Left renal cortex interstitium (tissue), 4 donors: ENCODE measurements at places on chromosomes 5 and 9. TPM values are rescaled to one million over a fixed set of nuclear protein-coding genes. Genes with fewer than 3 reads are reported as not detected.

RASGRF2 gene
- 1.6 TPM for polyA plus RNA-seq

HSD17B3 gene
- 0.45 TPM for polyA plus RNA-seq

SIL1 gene
- polyA plus RNA-seq, result 43.7 TPM

PCDHB7 gene
- 4.5 TPM for polyA plus RNA-seq

NRG2 gene
- polyA plus RNA-seq, result 1.6 TPM

SLCO6A1 gene
- polyA plus RNA-seq, result 0.16 TPM

OR1L8 gene
- polyA plus RNA-seq, result 0.17 TPM

LEAP2 gene
- 2.3 TPM for polyA plus RNA-seq

CNTNAP3B gene
- 16.3 TPM for polyA plus RNA-seq

NR2F1-AS1 gene
- 52.7 TPM for polyA plus RNA-seq

DNA sequence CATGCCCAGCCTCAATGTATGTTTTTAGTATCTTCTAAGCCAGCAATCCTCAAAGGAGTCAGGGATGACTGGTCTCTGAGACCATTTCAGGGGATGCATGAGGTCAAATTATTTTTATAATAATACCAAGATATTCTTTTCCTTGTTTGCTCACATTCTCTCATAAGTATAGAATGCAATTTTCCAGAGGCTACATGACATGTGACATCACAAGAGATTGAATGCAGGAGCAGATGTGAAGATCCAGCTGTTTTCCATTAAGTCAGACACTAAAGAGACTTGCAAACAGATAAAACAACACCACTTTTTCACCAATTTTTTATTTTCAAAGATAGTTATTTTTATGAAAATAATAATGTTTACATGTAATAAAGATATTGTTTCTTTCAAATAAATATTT is 22.0 kb upstream of the FREM1 start:
- no peak for DNase-seq

DNA sequence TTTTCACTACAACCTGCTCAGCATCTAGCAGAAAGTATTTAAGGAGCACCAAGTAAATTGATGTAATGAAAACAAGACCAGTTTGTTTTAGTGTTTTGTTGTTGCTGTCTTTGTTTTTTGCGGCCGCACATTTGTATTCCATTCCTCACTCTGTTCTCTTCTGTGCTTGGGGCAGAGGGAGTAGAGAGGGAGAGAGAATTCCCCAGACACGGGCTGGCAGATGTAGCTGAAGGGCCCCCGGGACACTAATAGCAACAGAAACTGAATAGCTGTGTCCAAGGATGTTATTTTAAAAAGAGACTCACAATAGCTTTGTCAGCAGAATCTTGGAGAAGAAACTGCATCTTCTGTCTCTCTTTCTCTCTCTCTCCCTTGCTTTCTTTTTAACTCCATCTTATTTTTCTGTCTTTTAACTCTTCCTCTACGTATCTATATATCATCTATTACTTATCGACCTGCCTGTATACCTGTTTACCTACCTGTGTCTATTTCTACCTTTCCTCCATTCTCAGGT is 145.3 kb downstream of the PAPPA start:
- no peak for DNase-seq

GRCh38 chr5:5930561-5930960 is 447.8 kb downstream of the MED10 start:
- no peak for DNase-seq

- no peak for DNase-seq
These were observed 172.2 kb downstream of the APBA1 start for GRCh38 chr9:69499959-69500358.

GRCh38 chr5:172403189-172403796 is 51.0 kb downstream of the SH3PXD2B start:
- DNase-seq, result peak; percentile 75

DNA sequence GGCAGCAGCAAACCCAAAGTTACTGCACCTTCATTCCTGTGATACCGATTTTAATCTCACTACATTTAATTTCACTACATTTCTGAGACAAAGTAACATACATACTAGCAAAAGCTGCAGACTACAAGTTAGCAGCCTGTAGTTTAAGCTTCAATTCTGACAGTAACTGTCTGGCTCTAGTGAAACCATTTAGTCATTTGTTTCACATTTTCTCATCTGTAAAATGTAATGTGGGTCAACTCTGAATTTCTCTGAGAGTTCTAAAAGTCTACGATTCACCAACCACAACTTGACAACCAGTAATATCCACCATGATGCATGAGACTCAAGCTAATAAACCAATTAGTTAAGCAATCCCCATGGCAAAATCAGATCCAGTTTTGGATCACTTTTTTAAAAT is 408.9 kb downstream of the PDE4D start:
- DNase-seq, result no peak

DNA sequence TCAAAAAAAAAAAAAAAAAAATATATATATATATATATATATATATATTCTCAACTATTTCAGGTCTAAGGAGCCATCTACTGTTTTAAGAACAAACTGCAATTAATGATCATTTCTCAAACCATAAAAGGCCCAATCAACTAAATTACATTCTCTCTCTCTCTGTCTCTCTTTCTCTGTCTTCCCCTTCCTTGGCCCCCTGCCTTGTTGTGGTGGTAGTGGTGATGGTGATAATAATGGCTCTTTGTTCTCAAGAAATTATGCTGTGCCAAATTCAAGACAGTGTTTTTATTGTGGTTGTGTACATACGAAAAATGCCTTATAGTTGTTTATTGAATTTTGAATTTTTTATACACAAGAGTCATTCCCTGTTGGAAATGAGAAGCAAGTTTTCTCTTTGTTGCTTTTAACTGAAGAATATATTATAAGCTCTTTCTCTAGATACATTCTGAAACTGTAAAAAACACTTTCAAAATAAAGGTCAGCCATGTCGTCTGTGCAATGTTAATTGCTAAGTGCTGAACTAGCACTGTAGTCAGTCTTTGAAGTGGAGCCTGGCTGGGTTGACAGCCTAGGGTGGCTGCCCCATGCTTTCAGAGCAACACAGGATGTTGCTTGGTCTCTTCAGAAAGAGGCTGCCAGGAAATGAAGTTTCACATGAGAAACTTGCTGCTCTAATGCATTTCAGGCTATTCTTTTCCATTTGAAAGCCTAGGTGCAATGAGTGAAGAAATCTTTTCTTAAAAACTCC is 96.0 kb downstream of the HINT1 start:
- no peak for DNase-seq

DNA sequence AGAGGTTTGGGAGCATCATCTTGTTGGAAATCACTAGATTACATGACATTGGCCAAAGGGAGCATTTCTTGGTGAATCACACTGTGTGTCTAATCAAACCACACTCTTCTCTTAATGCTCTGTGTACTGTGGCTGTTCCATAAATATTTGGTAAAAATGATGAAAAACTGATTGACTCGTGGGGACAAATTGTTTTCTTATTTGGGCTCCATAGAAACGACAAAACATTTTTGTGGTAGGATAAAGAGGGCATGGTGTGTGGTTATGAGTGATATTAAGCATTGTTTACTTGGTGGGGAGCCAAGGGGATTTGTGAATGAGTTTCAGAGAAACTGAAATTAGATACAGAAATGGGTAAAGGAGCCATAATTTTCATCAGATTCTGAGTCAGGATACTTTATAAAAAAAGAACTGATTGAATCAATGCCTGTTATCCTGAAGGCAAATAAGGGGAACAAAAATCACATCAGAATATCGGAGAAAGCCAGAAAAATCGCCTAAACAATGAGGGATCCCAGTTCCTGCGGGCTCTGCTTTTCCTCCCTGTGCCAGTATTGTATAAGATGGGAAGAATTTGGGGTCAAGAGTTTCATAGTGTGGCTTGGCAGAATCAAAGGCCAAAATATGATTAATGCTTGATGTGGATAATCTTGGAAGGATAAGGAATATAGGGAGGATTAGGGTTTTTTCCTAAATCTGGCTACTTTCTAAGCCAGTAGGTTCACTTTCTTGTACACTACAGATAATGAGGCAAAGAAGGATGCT is 33.3 kb downstream of the FBXL7 start:
- DNase-seq, result no peak

DNA sequence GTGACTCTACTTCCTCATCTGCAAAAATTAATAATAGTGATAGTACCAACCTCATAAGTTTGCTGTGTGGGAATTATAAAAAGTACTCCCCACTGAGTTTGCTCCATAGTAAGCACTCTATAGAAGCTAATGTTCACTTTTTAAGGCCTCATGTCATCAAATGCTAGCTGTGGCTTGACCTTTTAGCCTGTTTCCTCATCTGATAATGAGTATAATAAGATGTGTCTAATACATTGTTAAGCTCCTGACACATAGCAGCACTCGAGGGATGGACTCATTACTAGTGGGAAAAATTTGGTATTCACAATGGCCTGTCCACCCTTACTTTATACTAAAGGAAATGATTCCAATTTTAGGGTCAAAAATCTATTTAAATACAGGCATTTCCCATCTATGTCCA is 26.1 kb upstream of the CAST start:
- DNase-seq, result no peak

- no peak for DNase-seq
These were observed 31.7 kb upstream of the BASP1 start for GRCh38 chr5:17185773-17186172.

DNA sequence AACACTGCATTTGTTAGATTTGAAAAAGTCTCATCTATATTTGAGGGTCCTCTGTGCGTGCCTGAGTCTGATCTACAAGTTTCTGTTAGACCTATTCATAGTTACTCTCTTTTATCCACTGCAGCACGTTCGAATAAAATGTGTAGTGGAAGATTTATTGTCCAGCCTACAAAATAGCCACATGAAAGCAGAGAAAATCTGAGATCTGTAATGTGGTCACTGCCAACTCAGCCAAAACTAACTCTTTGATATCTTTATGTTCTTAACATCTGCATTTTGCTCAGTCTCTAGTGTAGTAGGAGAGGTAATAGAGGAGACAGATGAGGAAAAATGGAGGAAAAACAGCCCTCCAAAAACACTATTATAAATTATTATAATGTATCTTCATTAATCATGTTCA is 354.0 kb downstream of the NPR3 start:
- no peak for DNase-seq

GRCh38 chr5:68274847-68275651 is 59.5 kb downstream of the PIK3R1 start:
- no peak for DNase-seq

GRCh38 chr5:101435768-101436167 is 532.7 kb upstream of the ST8SIA4 start:
- DNase-seq, result no peak

DNA sequence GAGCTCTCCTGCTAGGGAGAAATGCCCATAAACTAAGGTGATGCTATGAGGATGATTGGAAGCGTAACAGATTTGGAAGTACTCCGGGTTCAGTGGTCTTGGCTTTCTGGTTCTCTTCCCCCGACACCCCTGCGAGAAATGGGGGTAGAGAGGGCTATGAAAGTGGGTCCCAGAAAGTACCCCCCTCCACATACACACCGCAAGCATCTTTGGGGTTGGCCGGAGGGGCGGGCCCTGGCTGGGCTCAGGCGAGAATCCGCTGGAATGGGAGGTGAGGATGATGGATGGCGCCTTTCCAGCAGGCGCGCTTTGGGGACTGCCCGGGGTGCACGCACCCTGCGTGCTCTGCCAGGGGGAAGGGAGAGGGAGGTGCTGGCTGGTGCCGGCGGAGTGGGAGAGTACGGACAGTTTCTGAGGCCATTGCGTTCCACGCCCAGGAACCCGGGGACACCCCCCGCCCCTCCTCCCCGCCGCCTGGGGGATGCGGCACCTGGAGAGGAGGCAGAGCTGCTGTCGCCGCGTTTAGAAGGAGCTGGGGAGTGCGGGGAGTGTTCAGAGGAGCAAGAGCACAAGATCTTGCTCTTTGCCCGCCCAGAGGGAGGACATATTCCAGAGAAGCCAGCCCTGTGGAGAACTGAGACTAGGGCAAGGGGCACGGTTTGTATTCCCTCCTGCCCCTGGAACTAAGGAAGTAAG is 1.9 kb downstream of the PCSK5 start:
- no peak for DNase-seq

GRCh38 chr5:20678814-20679298 is 690.9 kb upstream of the CDH18 start:
- no peak for DNase-seq

GRCh38 chr5:134590992-134591659 is 41.5 kb downstream of the SAR1B start:
- no peak for DNase-seq

GRCh38 chr9:118596374-118597015 is 772.7 kb downstream of the BRINP1 start:
- no peak for DNase-seq

- DNase-seq, result no peak
These were observed 62.5 kb downstream of the NFIB start for GRCh38 chr9:14251154-14252071.

DNA sequence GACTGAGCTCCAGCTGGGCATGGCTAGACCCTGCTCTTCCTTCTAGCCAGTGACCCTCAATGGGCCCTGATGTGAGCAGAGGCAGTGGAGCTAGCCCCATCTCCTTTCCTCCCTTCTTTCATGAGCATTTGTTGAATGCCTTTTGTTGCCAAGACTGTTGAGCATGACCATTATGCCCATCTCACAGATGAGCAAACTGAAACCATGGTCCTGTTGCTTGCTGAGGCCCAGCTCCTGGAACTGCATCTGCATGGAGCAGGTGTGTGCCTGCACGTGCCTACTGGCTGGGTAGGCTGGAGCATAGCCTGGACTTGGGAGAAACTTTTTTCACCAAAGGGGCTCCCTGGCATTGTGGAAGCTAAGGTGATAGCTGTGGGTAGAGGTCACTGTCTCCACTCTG is 3.0 kb upstream of the WNK2 start:
- DNase-seq, result no peak

DNA sequence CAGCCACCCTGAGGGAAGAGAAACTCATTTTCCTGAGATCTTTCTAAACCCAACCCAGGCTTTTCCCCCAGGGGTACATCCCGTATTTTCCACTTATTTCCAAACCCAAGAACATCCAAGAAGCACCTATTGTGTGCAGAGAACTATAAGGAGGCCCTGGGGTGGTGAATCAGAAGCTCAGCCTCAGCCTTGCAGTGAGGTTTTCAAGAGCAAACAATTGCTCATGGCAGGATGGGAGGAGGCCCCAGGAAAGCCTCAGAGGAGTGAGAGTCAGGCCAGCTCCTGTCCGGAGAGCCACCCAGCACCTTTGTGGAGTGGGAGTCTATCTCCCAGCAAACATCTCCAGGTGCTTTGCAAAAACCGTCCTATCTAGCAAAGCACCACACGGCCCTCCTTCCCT is 19.2 kb downstream of the NIPAL4 start:
- no peak for DNase-seq

DNA sequence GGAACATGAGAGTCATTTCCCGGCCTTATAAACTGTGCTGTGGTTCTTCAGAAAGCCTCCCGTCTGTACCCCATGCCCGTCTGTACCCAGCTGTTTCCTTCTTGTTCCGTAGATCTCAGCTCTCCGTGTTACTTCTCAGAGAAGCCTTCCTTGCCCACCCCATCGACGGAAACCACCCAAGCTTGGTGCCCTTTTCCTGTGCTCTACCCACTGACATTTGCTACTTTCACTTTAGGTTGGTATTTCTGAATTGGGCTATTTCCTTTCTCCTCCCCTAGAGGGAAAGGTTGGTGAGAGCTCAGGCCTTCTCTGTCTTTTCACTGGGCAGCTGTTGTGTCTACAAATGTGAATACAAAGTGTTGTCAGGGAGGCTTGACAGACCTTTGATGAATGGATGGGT is 764.5 kb upstream of the ADAMTS16 start:
- DNase-seq, result no peak

- DNase-seq, result no peak
These were observed 60.5 kb downstream of the SIL1 start for GRCh38 chr5:139137697-139138096.

- DNase-seq, result no peak
These were observed 3.0 kb downstream of the N4BP3 start for GRCh38 chr5:178116143-178116885.
